ENCODE measurements at places on chromosomes 13 and 19. TPM values are rescaled to one million over a fixed set of nuclear protein-coding genes. Genes with fewer than 3 reads are reported as not detected.

PRSS57 gene
- not detected for total RNA-seq

SPACA6 gene
- 14.6 TPM for total RNA-seq

DNA sequence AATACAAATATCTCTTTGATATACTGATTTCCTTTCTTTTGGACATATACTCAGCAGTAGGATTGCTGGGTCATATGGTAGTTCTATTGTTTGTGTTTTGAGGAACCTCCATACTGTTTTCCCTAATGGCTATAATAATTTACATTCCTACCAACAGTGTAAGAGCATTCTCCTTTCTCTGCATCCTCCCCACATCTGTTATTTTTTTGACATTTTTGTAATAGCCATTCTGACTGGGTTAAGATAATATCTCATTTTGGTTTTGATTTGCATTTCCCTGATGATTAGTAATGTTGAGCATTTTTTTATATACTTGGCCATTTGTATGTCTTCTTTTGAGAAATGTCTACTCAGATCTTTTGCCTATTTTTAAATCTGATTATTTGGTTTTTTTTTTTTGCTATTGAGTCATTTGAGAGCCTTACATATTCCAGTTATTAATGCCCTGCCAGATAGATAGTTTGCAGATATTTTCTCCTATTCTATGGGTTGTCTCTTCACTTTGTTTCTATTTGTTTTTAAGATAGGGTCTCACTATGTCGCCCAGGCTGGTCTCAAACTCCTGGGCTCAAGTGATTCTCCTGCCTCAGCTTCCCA is 95.7 kb downstream of the FNDC3A start:
- DNase-seq: no peak

GRCh38 chr13:104170980-104171555 is 1104.9 kb upstream of the SLC10A2 start:
- no peak for DNase-seq

GRCh38 chr13:55554741-55555140 is 1586.0 kb upstream of the PRR20A start:
- DNase-seq: no peak

GRCh38 chr19:19405971-19406877 is 749 bp downstream of the GATAD2A start:
- peak; percentile 75 for DNase-seq

- no peak for DNase-seq
Measured at GRCh38 chr13:81139987-81140386, 799.1 kb upstream of the SPRY2 start.

DNA sequence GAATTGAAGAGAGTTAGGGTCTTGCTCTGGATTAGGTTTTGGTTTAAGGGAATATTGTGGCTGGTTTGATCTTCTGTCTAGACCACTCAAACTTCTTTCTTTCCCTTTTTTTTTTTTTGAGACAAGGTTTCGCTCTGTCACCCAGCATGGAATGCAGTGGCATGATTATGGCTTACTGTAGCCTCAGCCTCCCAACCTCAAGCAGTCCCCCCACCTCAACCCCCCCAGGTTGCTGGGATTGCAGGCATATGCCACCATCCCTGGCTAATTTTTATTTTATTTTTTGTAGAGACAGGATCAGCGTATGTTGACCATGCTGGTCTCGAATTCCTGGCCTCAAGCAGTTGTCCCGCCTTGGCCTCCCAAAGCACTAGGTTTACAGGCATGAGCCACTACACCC is 21.2 kb downstream of the ARHGAP35 start:
- DNase-seq: no peak

UHRF1 gene
- 2.3 TPM for total RNA-seq

DNA sequence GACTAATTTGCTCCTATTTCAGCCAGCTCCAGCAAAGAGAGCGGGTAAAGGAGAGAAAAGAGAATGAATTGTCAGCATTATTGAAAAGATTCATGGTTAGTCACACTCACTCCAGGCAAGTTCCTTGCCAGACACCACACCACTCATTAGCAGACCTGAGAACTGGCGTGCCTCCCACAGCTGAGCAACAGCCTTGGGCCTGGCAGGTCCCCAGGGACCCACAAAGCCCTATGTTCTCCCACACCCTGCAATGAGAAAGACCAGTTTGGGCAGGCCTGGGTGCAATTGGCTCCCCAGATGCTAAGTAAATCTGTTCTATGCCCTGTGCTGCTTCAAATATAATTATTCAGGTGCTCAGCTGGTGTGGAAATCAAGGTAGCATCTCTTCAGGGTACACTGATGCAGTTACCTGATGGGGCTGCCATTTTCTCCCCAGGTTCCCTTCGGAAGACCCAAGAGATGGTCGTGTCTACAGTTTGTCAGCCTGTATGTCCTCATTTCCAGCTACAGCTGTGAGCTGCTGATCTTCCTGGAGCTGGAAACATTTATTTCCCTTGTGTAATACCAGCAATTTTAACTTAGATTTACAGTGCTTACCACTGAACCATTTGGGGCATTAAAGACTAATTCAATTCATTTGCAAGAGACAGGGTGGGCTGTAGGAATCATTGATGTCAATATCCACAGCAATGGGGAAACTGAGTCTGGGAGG is 405.0 kb downstream of the COG6 start:
- DNase-seq: peak; percentile 64

GRCh38 chr13:113816254-113816929 is 47.5 kb downstream of the GAS6 start:
- DNase-seq: peak; percentile 71

GRCh38 chr13:42638886-42639285 is 64.9 kb downstream of the TNFSF11 start:
- no peak for DNase-seq
